Pons (tissue), 1 donor: ENCODE measurements at places on chromosomes 6 and 20.

DNA sequence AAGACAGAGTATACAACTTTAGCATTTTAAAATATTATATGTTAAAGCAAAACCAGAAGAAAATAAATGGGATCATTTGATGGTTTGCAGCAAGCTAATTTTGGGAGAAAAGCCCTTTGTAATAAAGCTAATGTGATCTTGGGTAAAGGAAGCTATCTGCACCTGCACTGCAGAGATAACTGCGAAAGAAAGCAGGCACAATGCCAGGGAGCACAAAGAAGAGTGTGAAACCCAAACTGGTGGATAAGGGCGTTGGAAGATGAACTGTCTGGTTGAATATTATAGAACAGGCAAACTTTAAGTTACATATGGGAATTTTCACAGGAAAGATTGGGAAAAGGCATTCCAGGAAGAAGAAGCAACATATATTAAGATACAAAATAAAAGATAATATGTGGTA is 179.2 kb upstream of the KHDRBS2 start:
- no peak for DNase-seq

GRCh38 chr6:166729658-166730057 is 102.6 kb upstream of the RPS6KA2 start:
- DNase-seq = no peak

GRCh38 chr6:29619578-29620160 is 13.3 kb downstream of the GABBR1 start:
- DNase-seq = no peak

GRCh38 chr20:12875510-12875909 is 133.3 kb upstream of the SPTLC3 start:
- no peak for DNase-seq

- no peak for DNase-seq
These were observed 253.0 kb upstream of the SOX4 start for GRCh38 chr6:21340573-21340972.

GRCh38 chr6:141851063-141851462 is 281.7 kb upstream of the GJE1 start:
- no peak for DNase-seq

DNA sequence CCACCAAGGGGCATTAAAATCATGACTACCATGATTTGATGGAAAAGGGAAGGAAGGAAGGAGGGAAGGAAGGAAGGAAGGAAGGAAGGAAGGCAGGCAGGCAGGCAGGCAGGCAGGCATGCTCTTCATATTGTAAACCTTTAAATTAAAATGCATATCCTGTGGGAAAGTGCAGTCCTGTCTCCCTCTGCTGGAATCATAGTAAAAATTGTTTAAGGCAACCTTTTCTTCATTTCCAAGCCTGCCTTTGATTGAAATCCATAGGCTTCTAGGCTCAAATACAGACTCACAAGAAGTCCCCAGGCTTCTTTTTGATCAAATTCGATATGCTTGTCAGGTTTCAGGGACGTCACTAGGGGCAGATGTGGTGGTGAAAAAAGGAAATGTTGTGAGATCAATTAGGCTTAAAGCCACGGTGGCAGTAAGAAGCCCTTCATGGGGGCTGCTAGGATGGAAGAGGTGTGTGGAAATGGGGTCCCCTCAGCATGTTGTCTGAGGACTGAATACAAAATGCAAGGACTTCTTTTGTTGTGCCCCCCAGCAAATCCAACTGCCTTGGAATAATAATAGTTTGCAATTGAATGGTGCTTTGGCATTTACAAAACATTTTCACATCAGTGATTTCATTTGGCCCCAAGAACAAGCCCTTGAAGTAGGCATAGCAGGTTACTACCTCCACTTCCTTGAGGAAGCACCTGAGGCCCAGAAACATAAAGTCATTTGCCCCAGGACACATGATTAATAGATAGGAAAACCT is 25.6 kb upstream of the GABRR1 start:
- peak; percentile 55 for DNase-seq

GRCh38 chr20:57996936-57997890 is 231.2 kb downstream of the ANKRD60 start:
- DNase-seq = no peak

GRCh38 chr20:57829805-57830514 is 120.1 kb upstream of the PMEPA1 start:
- no peak for DNase-seq

- peak; percentile 58 for DNase-seq
These were observed 21.2 kb upstream of the PYGB start for GRCh38 chr20:25226433-25227316.

- DNase-seq = peak; percentile 67
These were observed 49.9 kb downstream of the TULP4 start for GRCh38 chr6:158361961-158362669.

GRCh38 chr20:57508381-57508780 is 16.6 kb downstream of the CTCFL start:
- DNase-seq = no peak

GRCh38 chr6:129312880-129313279 is 397.1 kb downstream of the ARHGAP18 start:
- DNase-seq = peak; percentile 10

DNA sequence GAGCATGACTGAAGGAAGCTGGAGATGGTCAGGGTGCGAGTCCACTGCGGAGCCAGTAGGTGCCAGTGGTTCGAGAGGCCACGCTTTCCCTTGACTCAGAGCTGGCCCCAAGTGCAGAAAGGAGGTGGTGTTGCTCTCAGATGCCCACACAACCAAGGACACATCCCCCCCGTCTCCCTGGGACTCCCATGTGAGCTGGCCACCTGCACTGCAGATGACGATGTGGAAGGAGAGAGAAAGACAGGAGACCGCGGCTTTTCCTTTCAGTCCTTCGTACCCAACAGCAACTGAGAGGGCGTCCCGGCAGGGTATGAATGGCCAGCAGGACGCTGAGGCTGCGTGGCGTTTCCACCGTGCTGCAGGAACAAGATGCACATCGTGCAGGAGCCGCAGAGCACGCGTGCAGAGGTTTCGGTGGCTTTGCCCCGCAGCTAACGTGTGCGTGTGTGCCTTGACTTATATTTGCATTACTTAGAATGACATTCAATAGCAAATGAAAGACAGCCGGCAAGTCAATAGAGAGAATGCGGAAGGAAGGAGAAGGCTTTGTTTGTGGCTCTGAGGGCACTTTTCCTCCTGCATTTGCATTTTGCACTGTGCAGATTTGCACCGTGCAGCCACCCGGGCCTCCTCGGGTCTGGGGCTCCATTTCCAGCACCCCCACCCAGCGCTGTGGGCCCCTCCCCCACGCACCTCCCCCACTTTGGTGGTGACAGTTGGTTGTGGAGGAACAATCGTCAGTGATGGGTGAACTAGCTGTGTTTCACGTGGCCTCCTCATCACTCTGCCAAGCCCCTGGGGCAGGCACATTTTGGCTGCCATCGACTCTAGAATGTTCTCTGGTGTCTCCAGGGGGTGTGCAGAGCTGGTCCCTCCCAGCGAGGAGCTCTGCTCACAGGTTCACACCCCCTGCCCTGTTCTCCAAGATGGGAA is 26.4 kb upstream of the BHLHE23 start:
- DNase-seq = no peak

DNA sequence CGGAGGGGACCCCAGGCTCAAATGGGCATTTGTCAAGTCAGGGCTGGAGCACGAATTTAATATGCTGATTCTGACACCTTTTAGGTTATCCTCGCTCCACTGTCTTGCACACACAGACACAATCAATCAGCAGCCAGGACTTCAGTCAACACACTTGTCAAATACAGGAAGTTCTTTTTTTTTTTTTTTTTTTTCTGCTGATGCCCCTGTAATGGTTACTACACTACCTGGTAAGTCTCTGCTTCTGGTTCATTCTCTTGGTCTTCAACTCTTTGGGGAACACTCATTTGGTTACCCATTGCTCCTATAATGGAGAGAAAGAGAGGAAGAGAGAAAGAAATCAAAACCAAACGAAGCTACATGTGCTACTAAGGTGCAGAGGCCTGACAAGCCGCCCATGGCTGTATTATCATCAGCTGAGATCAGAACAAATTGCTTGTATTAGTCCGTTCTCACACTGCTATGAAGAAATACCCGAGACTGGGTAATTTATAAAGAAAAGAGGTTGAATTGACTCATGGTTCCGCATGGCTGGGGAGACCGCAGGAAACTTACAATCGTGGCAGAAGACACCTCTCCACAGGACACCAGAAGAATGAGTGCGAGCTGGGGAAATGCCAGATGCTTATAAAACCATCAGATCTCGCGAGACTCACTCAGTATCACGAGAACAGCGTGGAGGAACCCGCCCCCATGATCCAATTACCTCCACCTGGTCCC is 11.8 kb downstream of the BCAS1 start:
- no peak for DNase-seq

DNA sequence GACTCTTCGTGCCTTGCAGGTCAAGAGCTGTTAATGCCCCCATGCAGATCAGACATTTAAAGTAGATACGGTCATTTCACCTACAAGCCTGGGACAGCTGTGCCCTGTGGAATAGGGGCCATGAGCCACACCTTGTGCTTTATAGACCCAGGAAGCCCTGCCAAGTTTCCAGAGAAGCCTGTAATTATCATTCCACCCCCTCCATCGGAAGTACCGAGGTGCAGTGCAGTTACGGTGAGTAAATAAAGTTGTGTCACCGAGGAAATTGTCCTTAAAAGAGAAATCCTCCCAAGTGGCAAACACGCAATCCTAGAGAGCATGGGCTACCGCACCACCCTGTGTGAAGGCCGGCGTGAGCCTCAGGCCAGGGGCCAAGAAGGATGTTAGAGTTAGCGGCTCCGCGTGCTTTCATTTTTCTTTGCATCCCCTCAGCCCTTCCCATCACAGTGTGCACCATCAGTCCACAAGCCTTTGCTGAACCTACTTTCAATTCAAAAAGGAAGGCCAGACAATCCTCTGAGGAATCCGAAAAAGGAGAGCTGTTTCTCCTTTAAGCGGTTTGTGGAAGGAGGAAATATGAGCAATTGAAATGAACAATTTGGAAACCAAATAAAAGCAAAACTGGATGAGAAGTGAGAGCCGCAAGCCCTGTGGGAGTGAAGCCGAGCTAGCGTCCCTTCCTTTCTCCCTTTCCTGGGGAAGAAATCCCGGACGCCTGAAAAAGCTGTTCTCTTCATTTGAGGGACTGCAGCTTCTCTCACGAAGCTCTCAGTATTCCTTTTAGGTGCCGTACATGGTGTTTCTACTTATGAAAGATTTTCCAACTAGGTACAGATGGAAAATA is 183.3 kb upstream of the PDE10A start:
- DNase-seq = no peak

- no peak for DNase-seq
These were observed 17.8 kb downstream of the ADGRF4 start for GRCh38 chr6:47716207-47716606.

DNA sequence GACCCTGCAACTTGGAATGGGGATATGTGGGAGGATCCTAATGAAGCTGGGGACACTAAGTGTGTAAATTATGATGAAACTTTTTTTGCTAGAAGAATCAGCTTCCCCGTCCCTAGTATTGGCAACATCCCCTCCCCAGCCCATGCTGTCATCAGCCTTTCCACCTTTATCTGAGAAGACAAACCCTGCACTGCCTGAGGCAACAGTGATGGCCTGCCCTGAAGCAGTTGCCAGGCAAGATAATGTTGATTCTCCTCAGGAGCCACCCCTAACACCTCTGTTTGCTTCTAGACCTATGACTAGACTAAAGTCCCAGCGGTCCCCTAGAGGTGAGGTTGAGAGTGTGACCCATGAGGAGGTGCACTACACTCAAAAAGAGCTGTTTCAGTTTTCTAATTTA is 27.1 kb downstream of the MICA start:
- DNase-seq = no peak

DNA sequence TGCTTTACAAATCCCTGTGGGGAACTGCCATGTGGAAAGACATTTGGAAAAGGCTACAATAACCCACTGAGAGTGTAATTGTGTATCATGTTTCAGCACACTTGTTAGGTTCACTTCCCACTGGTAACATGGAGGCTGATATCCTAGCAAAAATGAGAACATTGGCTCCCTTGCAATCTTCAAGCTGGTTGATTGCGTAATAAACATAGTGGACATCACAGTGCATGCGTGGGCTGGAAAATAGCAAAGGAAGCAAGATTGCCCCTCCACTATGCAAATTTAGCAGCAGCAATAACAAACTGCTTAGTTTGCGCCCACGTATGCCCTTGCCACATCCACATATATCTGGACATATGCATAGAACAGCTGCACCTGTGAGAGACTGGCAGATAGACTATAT is 410.2 kb downstream of the MEI4 start:
- DNase-seq = no peak

DNA sequence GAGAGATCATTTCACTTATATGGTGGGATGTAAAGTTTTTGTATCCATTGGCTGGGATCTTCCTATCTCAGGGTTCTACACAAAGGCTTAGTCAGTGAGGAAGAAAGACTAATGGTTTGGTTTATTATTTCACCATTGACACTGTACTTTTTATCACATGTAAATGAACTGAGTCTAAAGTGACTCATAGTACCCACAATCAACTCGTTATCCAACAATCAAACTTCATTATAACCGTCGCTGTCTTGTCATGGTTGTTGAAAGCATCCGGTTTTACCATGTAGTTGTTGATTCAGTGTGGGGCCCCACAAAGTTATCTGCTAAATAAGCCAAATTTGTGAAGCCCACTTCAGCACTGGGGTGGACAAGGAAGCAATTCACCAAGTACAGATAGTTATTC is 55.8 kb upstream of the MTRF1L start:
- no peak for DNase-seq

GRCh38 chr6:15109338-15110090 is 136.4 kb upstream of the JARID2 start:
- no peak for DNase-seq

GRCh38 chr6:53892707-53893106 is 97.9 kb downstream of the LRRC1 start:
- no peak for DNase-seq

- DNase-seq = no peak
These were observed 80.3 kb upstream of the CCDC28A start for GRCh38 chr6:138692978-138693909.

- DNase-seq = no peak
These were observed 12.0 kb downstream of the LMBRD1 start for GRCh38 chr6:69784595-69785377.

DNA sequence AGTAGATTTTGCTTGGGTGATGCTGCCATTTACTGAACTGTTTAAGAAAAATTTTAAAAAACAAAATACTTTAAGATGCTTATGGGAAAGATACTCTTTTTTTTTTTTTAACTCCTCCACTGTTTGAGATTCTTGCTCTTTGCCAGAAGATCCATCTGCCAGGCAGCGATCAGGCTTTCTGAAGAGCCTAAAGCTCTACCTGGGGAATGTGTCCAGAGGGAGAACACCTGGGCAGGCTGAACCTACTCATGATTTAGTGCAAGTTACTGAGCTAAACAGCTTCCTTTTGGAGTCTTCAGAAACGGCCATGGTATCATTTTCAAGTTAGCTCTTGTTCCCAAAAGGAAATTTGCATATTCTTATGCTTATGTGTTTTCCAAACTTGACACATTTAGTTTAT is 23.5 kb upstream of the MLIP start:
- no peak for DNase-seq

DNA sequence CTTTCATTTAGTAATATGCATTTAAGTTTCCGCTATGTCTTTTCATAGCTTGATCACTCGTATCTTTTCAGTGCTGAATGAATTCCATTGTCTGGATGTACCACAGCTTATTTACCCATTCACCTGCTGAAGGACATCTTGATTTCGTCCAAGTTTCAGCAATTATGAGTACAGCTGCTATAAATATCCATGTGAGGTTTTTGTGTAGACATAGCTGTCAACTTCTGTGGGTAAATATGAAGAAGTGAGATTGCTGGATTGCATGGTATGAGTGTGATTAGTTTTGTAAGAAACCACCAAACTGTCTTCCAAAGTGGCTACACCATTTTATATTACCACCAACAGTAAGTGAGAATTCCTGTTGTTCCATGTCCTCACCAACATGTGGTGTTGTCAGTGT is 79.2 kb upstream of the STMND1 start:
- no peak for DNase-seq
